ENCODE measurements at places on chromosomes 3 and 15.

- DNase-seq: no peak
These were observed 13.0 kb downstream of the LRRFIP2 start for GRCh38 chr3:37161351-37161750.

DNA sequence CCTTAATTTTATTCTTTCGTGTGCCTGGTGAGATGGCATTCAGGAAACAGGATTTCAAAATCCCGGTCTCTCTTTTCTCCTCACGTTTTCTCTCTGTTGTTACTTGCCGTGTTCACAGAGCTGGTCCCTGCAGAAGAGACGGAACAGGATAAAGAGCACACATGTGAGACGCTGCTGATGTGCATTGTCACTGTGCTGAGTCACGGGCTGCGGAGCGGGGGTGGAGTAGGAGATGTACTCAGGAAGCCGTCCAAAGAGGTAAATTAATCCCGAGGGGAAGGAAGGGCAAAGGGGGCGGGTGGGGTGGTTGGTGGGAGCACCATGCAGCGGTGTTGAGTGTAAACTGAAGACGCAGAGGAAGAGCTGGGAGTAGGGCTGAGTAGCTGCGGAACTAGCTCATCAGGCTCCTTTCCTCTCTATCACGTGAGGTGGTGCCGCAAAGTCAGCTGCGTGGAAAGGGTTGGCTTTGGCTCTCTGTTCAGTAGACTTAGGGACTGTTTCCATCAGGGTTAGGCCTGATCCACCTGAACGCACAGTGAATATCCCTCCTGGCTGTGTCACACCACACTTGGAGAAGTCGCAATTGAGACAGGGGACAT lies 164.8 kb upstream of the BHLHE40 start:
- no peak for DNase-seq

DNA sequence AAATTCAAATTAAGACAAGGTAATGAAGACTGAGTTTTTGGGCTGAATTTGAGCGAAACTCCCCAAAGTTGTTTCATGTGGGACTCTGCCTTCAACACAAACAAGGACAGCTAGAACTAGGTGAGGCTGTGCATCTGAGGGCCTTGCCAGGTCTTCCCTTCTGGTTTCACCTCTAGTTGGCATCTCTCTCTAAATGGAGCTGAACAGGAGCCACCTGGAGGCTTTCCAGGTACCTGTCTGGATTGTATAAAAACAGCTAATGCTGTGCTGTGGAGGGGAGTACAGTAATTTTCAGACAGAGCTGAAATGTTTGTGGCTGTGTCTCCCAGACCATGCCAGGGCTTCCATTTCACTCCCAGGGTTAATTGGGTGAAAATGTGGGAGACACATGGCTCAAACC lies 27.1 kb downstream of the TRIM71 start:
- DNase-seq: no peak

DNA sequence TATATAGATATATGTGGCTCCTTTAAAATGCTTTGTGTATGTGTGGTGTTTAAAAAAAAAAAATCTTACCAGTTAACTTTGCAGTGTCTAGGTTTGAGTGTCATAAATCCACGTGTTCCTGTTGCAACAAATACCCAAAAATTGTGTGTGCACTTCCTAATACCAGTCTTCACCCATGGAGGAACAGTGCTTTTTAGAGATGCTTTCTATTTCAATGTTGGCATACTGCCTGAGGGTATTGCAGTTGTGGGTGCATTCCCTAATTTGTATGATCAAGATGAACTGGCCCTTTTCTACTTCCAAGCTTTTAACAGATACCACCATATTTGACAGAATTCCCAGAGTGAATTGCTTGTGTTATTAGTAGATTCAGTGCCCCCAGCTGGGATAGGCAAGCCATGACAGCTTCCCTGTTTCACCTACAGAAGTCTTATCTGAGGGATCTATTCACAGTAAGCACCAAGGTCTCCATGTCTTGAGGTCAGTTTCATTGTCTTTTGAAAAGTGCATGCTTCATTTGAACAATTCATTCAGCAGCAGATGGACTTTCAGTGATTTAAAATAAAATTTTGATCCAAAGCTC lies 68.9 kb upstream of the GOLGA6B start:
- DNase-seq: no peak

- DNase-seq: peak; percentile 22
These were observed 302.7 kb downstream of the AGBL1 start for GRCh38 chr15:86382341-86382740.

- DNase-seq: no peak
These were observed 181.1 kb downstream of the PLCL2 start for GRCh38 chr3:17065881-17066280.

DNA sequence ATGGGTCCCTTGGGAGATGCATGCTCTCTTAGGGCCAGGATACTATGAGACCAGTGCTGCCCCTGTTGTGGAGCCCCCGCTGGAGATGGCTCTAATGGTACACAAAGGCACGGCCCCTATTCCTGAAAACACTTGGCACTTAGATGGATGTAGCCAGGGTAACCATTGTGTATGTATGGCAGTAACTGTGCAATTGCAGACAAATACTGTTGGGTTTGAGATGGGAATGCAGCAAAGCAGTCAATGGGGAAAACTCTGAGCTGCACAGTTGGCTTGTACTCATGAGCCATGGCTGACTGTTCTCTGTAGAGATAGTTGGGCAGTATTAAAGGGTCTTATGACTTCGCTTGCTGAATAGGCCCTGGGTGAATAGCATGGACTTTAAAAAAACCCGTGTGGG lies 67.9 kb upstream of the NPAP1 start:
- no peak for DNase-seq

DNA sequence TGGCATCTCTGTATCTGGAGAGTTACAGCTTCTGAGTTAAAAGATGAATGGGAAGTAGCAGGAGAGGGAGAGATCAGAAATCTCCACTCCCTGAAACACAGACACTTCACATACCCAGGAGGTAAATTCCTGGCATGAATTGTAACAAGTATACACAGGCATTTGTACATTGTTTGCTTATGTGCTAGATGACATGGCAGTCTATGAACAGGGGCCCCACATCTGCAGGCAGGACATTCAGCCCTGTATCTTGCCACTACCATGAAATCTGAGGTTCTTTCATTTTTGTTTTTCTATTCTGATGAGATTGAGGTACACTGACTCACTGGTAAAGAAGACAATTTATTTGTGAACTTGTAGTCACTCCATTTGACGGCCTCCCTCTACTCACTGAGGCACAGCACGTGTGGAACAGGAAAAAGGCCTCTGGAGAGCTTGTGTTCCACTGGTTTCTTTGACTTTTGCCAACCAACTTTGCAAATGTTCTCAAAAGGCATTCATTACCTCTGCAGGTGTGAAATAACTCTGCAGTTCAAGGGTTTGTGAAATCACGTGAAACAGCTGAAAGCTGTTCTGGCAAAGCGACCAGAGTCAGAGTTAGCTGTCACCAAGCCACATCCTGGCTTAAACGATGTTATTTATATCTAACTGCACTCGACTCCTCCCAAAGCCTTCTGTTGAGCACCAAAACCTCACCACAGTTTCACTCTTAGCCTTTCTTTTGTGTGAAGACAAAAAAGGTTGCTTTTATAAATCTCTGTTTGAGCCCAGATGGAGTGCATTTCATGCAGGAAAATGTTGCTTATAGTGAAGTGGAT lies 401.3 kb upstream of the CFAP20DC start:
- DNase-seq: no peak

DNA sequence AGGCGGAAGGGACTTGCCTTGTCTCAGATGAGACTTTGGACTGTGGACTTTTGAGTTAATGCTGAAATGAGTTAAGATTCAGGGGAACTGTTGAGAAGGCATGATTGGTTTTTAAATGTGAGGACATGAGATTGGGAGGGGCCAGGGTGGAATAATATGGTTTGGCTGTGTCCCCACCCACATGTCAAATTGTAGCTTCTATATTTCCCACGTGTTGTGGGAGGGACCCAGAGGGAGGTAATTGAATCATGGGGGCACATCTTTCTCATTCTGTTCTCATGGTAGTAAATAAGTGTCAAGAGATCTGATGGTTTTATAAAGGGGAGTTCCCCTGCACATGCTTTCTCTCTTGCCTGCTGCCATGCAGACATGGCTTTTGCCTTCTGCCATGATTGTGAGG lies 89.2 kb downstream of the CGGBP1 start:
- no peak for DNase-seq

DNA sequence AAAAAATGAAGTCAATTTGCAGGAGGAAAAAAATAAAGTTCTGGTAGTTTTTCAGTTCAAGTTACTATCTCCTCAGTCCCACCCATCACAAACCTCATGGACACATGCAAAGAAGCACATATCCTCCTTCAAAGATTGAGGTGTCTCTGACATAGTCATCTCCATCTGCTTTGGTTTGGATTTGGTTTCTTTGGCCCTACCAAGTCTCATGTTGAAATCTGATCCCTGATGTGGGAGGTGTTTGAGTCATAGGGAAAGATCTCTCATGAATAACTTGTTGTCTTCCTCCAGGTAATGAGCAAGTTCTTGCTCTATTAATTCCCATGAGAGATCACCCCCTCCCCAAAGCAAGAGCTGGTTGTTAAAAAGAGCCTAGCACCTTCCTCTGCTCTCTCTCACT lies 446.8 kb downstream of the IGSF11 start:
- no peak for DNase-seq

- DNase-seq: no peak
These were observed 418.0 kb downstream of the SOX2 start for GRCh38 chr3:182129740-182130139.

DNA sequence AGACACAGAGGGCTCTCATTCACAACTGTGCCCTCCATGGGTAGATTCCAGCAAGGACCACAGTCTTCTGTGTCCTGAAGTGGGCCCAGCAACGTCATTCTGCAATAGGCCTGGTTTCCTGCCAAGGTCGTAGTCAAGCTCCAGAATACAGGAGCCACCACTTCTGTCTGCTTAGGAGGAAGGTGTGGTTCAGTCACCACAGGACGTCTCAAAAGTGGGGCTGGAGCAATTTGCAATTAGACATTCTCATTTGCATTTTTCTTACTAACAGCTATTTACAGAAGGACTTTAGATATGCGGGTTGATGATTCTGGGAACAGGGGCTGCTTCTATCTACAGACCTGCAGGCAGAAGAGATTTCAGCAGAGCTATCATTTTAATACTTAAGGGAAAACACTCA lies 58.7 kb upstream of the MYRIP start:
- DNase-seq: no peak

- no peak for DNase-seq
These were observed 26.5 kb downstream of the NEO1 start for GRCh38 chr15:73078722-73079121.

- no peak for DNase-seq
These were observed 29.9 kb downstream of the FAH start for GRCh38 chr15:80182611-80183261.

- DNase-seq: no peak
These were observed 1.3 kb upstream of the TNIK start for GRCh38 chr3:171461525-171461917.

- no peak for DNase-seq
These were observed 4.9 kb downstream of the IL17RD start for GRCh38 chr3:57160076-57160764.

DNA sequence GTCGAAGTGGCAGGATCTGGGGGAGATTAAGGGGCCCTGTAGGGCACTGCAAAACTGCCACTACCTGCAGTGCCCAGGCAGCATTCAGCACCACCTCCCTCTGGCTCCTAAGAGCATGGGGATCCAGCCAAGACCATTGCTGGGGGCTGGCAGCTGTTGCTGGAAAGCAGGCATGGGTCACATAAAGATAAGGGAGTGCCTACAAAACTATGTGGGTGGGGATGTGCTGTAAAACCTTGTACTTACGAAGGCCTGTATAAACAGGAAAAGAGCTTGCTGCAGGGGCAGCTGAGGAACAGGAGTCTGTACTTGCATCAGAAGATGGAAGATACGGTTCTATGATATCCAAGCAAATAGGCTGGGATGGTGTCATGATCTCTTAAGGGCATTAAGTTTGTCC lies 27.1 kb downstream of the IL20RB start:
- DNase-seq: no peak

DNA sequence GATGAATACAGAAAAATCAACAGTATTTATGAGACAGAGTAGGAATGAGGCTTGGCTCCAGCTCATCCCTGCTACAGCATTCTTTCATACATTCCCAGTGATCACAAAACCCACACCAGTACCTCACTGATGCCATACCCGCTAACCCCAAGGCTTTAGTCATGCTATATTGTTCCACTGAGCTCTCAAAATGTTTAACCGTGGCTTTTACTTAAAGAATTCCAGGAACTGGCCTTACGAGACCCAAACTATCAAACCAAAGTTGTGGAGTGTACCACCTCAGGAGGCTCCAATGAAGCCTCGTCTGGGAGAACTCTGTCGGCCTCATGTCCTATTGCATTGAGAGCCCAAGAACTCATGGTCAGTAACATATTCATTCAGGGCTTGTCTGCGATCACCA lies 278.9 kb downstream of the ULK4 start:
- no peak for DNase-seq

GRCh38 chr3:147240581-147240980 lies 165.8 kb downstream of the ZIC4 start:
- no peak for DNase-seq

DNA sequence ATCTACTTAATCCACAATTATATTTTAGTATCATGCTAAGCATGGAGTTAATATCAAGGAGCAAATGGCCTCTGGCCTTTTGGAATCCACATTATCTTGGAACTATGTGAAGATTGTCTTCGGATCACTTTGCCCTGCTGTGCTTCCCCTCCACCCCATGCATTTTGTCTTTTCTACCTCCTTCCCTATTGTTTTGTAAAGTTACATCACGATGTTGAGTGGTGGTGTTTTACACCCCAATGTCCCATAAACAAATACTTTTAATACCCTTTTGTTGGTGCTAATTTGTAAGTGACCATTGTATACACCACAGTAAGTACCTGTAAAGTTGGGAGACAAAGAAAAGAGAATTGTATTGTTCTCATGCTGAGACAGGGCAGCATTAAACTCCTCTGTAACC lies 258.4 kb upstream of the ZNF717 start:
- DNase-seq: no peak

GRCh38 chr15:80978685-80979329 lies 10.8 kb downstream of the MESD start:
- no peak for DNase-seq

DNA sequence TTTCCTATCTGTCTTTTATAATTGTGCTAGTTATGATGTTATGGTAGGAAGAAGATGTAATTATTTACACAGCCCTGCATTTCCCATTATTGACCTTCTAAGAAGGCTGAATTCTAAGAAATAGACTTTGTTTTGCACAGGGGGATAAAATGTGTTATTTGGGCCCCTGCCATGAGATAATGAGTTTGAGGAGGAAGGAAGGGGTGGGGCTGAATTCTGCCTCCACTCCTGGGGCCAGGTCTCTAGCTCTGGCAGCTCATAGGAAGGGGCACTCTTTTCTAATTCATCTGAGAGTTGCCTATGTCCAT lies 69.2 kb upstream of the GOLGA8B start:
- no peak for DNase-seq

GRCh38 chr3:194685718-194686413 lies at the start of gene FAM43A:
Gene FAM43A, plus strand, starts transcription at chr3:194685883. Its CDS starts 944 bp downstream, at chr3:194686827.
- DNase-seq: peak; percentile 67

DNA sequence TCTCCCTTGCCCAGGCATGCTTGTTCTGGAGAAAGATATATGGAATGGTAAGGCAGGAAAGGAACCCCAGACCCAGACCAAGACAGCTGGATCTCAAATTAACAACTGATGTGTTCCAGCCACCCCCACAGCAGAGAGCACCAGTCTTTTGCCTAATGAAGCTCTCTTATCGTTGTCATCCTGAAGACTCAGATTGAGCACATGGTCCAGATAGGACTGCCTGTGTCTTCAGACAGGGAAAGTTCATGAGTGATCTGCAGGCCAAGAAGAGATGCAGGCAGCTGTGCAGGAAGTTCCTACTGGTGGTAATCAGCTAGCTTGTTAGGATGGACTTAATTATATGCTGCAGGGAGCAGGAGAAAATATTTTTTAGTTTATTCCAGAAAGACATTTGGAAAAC lies 53.3 kb downstream of the PPP2R3A start:
- DNase-seq: no peak

GRCh38 chr3:56802378-56802745 lies 613 bp upstream of the ARHGEF3 start:
- DNase-seq: no peak
